Left renal cortex interstitium (tissue), 4 donors: ENCODE measurements at places on chromosomes 12 and 14.

DNA sequence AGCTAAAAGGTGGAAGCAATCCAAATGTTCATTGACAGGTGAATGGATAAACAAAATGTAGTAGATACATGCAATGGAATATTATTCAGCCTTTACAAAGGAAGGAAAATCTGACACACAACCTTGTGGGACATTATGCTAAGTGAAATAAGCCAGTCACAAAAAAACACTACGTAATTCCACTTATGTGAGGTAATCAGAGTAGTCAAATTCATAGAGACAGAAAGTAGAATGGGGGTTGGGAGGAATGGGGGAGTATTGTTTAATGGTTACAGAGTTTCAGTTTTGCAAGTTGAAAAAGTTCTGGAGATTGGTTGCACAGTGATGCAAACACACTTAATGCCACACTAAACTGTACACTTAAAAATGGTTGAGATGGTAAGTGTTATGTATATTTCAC is 62.8 kb downstream of the LIN52 start:
- no peak for DNase-seq

DNA sequence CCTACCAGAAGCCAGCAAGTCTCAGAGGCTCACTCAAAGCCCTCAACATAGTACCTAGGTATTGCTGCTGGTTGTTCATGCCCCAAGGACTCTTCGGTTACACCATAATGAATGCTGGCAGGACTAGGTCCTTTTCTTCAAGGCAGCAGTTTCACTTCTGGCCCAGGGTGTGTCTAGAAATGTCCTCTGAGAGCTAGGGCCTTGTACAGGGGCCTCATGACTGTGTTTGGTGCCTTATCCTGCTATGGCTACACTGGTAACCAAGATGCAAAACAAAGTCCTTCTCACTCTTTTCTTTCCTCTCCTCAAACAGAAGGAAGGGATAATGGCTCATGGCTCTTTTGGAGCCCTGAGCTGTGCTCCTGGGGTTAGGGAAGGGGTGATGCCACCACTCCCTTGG is 15.2 kb upstream of the PTPRO start:
- DNase-seq: no peak

DNA sequence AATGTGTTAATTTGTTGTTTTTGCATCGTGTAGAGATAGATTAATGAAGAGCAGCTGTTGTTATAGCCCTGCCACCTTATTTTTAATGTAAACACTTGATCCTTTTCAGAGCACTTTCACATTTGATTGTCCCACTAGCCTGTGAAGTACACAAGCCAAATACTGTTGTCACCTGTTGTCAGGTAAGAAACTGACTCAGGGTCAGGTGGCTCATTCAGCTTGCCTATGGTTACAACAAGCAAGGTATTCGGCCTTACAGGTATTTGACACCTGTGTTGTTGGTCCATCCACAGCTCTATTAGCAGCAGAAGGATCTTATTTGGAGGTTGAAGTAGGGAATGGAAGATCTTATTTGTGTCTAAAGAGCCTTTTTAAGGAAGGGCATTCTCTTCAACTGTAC is 108.9 kb downstream of the GPR135 start:
- no peak for DNase-seq

DNA sequence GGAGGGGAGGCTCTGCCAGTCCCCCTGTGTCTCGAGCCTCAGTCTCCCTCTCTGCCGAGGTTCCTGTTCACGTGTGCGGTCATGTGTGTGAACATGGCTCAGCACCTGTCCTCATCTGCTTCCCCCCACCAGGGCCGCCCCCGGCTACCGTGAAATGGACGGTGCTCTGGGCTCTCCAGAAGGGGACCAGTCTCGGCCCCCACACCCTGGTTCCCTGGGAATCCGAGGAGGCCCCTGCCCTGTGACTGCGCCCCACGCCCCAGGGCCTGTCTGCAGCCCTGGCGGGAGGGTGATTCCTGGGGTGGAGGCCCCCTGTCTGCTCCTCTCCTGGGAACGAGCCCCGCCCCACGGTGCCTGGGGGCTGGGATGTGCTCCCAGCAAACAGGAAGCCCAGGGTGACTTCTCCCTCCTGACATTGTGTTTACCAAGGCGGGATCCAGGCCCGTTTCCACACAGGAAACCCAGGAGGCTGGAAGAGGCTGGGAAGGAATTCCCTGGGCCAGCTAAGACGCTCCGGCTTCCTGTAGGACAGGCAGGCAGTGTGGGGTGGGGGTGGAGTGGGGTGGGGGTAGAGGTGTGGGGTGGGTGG is 46.6 kb downstream of the KIF26A start:
- DNase-seq: no peak

GRCh38 chr12:1197264-1198018 is 206.4 kb downstream of the ERC1 start:
- DNase-seq: no peak
